ENCODE measurements at places on chromosomes 5 and 9.

GRCh38 chr5:14458414-14458813 is 123.2 kb upstream of the OTULINL start:
- DNase-seq, result no peak

- no peak for DNase-seq
These were observed 86.6 kb downstream of the KCNN2 start for GRCh38 chr5:114448481-114448880.

DNA sequence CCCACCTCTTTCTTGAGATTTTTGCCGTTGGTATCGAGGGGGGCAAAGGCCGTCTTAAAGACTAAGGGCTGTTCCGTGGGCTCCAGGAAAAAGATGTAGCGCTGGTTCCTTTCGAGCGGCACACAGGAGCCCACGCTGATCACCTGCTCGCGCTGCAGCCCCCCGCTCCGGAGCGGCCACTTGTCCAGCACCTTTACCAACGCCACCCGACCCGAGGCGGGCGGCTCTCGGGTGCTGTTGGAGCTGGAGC is 781 bp downstream of the NRG2 start:
- no peak for DNase-seq

GRCh38 chr9:121960665-121961064 is 132.4 kb downstream of the TTLL11 start:
- no peak for DNase-seq

DNA sequence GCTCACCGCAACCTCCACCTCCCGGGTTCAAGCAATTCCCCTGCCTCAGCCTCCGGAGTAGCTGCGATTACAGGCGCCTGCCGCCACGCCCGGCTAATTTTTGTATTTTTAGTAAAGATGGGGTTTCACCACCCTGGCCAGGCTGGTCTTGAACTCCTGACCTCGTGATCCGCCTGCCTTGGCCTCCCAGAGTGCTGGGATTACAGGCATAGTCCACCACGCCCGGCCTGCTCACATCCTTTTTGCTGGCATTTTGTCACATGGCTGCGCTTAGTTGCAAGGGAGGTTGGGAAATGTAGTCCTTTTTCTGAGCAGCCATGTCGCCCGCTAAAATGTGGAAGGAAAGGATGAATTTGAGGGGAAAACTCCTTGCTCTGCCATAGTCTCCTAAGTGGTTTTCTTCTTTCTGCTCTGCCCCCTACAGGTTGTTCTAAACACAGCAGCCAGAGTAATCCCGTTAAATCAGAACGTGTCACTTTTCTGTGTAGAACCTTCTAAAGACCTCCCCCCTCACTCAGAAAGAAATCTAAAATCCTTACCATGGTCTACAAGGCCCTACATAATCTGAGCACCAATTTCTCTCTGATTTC is 57.8 kb upstream of the HSPA9 start:
- DNase-seq, result no peak

- no peak for DNase-seq
These were observed 76.1 kb downstream of the NREP start for GRCh38 chr5:111680737-111681413.

GRCh38 chr9:78932849-78933627 is 636.1 kb downstream of the PSAT1 start:
- DNase-seq, result no peak

DNA sequence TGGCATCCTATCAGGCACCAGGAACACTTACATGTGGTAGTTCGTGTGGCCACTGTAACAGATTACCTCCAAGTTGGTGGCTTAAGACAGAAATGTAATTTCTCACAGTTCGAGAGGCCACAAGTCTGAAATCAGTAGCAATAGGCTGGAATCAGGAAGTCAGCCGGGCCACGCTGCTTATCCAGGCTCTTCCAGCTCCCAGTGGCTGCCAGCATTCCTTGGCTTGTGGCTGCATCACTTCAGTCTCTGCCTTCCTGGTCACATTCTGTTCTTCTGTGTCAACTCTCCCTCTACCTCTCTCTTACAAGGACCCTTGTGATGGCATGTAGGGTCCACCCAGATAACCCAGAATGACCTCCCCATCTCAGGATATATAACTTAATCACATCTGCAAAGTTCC is 78.7 kb upstream of the MSX2 start:
- DNase-seq, result no peak

DNA sequence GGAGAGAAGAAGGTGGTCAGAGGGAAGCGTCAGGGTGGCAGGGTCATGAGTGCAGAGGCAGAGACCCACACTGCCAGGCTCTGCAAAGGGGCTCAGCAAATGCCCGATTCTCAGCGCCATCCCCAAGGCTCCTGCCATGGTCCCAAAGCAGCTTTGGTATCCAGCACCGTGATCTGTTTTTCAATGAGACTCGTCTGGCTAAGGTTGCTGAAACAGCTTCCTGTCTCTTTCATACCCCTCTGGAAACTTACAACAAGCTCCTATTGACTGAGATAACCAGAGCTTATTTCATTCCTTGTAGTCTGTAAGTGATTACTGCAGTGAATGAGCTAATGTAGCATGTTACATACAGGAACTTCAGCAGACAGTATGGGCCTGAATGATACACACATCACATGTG is 568.6 kb upstream of the DAP start:
- no peak for DNase-seq
